Amniotic stem cell (primary cell): ENCODE measurements at places on chromosomes 12 and 14.

DNA sequence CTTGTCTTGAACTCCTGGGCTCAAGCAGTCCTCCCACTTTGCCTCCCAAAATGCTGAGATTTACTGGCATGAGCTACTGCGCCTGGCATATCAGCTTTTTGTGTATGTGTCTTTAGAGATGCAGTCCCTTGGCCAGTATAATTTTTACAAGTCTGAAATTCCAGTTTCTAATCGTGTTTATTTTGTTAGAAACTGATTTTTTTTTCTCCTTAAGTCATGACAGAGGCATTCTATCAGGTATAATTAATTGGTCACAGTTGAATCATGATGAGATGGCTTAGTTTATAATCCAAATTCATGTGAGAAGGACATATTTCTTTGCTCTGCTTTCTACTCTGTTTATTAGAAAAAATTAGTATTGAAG lies 98.9 kb downstream of the PCNX1 start:
- DNase-seq, result no peak

- no peak for DNase-seq
Measured at GRCh38 chr12:98453070-98453469, 62.3 kb upstream of the TMPO start.

GRCh38 chr14:29233188-29233587 lies 466.6 kb downstream of the FOXG1 start:
- DNase-seq, result no peak

DNA sequence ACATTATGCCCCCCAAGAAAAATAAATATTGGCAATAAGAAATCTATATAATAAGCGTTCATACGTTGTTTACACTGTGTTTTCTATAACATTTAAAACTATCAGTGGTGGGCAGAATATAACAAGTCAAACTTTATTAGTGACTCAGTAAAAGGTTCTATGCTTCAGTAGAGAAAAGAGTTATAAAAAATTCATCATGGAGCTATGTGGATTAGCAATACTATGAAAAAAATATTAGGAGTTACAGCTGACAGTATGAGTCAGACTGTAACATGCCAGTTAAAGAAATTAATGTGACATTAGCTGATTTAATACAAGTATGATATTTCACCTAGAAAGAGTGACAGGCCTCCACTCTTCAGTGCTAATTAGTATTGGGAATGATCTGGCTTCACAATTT lies 125.1 kb upstream of the GARIN6 start:
- DNase-seq, result no peak

GRCh38 chr12:102195826-102196225 lies 1.8 kb downstream of the PMCH start:
- no peak for DNase-seq
